GM12878 (cell line): ENCODE measurements at places on chromosomes 4 and X. TPM values are rescaled to one million over a fixed set of nuclear protein-coding genes. Genes with fewer than 3 reads are reported as not detected.
A peak's percentile ranks its signal among the peaks of the same experiment; 100 is the strongest.

Gene GPR82
- 0.13 and 0.28 TPM in 2 replicates for total RNA-seq

Gene GABRG1
- total RNA-seq: not detected in 2 replicates

Gene PPEF2
- not detected in 2 replicates for total RNA-seq

Gene BTK
- 96.3 and 99.5 TPM in 2 replicates for total RNA-seq

Gene CDS1
- total RNA-seq: 0.05 TPM in 1 of 2 replicates, not detected in the other

Gene ENPP6
- total RNA-seq: 0.72 TPM in 1 of 2 replicates, not detected in the other

Gene SPANXD
- not detected in 2 replicates for total RNA-seq

Gene GLRA2
- not detected in 2 replicates for total RNA-seq

Gene XAGE1A
- not detected in 2 replicates for total RNA-seq

Gene ZDHHC15
- total RNA-seq: 0.05 TPM in 1 of 2 replicates, not detected in the other

Gene SPANXN4
- not detected in 2 replicates for total RNA-seq

Gene PPARGC1A
- 0.05 TPM in 1 of 2 replicates, not detected in the other for total RNA-seq

- no peaks in the 10 kb centered on the region for H3K36me3 ChIP-seq
- no peak for DNase-seq
- H3K27me3 ChIP-seq: no peaks in the 10 kb centered on the region
- no peak overlapping the region for H3K4me3 ChIP-seq
- peaks cover 56% of the 10 kb centered on the region for H3K4me1 ChIP-seq
- H3K27ac ChIP-seq: no peak overlapping the region
Observed at GRCh38 chr4:25881193-25881592, 18.4 kb upstream of the SEL1L3 start.

DNA sequence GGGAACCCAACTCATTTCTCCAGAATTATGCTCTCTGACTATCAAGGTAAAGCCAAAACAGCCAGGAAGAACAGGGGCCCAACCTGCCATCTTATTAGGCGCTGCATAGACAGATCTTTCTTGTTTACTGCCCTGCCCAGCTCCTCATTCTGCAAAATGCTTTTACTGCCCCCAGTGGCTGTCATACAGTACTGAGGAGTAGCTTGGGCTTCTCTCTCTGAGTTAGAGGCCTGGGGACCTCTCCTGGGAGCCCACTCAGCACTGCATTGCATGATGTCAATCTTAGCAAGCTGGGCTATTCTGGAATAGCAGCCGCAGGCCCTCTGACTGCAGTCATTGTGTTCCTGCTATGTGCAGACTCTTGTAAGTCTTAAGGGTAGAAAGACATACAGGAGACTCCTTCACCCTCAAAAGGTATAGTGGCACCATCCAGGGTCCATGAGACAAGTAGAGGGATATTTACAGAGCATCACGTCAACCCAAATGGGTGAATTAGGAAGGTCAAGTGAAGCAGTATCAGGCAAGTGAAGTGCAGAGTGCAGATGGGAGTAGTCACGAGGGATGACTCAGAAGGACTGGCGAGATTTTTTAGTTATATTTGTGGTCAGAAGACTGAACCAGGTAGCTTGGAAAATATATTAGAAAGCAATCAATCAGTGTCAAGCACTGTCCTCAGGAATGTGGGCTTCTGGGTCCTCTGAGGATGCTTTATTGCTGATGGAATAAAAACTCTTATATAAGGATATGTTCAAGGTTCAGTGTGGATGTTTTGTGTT lies 294.1 kb upstream of the SFRP2 start:
- H3K27ac ChIP-seq: no peak overlapping the region
- no peaks in the 10 kb centered on the region for H3K27me3 ChIP-seq
- H3K4me3 ChIP-seq: no peak overlapping the region
- no peaks in the 10 kb centered on the region for H3K4me1 ChIP-seq

- no peaks in the 10 kb centered on the region for H3K27me3 ChIP-seq
- H3K27ac ChIP-seq: no peak overlapping the region
- no peaks in the 10 kb centered on the region for H3K36me3 ChIP-seq
- no peak for DNase-seq
- H3K4me1 ChIP-seq: no peaks in the 10 kb centered on the region
Observed at GRCh38 chrX:31523884-31524536, 452.2 kb upstream of the FTHL17 start.

DNA sequence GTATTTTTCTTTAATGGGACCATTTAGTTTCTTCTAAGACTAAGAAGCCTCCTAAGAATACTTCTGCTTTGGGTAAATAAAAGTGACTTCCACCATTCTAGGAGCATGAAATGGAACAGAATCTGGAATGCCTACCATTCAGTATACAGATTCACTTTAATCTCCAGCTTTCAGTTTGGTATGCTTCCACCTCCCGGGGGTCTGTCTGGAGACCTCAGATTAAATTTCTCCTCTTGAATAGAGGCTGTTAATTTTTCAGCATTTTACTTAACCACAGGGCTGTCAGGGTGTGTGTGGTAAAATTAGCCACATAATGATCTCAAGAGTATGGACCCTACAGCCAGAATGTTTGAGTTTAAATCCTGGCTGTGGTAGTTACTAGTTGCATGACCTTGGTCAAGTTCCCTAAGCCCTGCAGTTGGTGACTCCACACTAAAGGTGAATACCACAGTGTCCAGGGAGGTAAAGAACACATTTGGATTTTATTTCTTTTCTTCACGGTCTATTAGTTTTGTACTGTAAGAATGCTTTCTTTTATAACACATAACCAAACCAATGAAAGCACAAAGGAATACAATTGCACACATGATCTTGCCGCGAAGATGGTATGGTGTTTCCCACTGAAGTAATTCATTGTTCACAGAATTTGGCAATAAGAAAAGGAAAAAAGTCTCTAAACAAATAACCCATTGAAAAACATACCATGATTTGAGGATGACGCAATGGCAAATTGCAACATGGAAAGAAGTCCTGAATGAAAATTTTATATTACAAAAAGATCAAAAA lies 37.3 kb upstream of the TRIM2 start:
- H3K36me3 ChIP-seq: no peaks in the 10 kb centered on the region
- no peak overlapping the region for H3K27ac ChIP-seq
- no peak overlapping the region for H3K4me3 ChIP-seq
- DNase-seq: no peak

DNA sequence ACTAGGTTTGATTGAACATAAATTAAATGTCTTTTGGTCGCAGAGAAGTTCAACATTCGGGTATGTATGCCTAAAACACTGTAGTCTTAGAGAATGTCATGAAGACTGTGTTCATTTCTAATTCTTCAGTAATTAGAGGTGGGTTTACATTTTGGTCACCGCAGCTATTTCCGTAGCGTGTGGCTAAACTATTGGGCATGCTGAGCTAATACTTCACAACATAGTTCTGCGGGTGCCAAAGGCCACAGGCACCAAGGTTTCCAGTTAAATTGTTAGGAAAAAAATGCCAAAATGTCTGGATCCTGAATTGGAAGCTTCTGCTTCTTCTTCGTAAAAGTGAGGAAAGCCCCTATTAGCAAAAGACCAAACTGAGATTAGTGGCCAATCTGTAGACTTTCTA lies 25.1 kb downstream of the SMIM31 start:
- H3K27ac ChIP-seq: no peak overlapping the region
- no peak for DNase-seq
- H3K36me3 ChIP-seq: no peaks in the 10 kb centered on the region
- H3K4me1 ChIP-seq: no peaks in the 10 kb centered on the region
- H3K27me3 ChIP-seq: no peaks in the 10 kb centered on the region

- H3K27ac ChIP-seq: no peak overlapping the region
- H3K4me3 ChIP-seq: no peak overlapping the region
- no peak for DNase-seq
- no peaks in the 10 kb centered on the region for H3K4me1 ChIP-seq
- H3K27me3 ChIP-seq: no peaks in the 10 kb centered on the region
Observed at GRCh38 chr4:188606635-188607034, 467.4 kb downstream of the TRIML1 start.

DNA sequence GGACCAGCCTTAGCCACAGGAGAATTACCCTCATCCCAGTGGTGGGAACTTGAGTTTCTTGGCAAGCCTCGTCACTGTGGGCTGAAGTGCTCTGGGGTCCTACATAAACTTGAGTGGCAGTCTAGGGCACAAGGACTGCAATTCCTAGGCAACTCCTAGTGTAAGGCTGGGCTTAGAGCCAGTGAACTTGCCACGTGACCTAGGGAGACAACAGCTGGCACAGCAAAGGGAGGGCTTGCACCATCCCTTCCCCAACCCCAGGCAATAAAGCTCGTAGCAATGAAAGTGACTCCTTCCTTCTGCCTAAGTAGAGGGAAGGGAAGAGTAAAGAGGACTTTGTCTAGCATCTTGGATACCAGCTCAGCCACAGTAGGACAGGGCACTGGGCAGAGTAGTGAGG lies 81.8 kb downstream of the TEX11 start:
- H3K27me3 ChIP-seq: no peaks in the 10 kb centered on the region
- no peaks in the 10 kb centered on the region for H3K4me1 ChIP-seq

DNA sequence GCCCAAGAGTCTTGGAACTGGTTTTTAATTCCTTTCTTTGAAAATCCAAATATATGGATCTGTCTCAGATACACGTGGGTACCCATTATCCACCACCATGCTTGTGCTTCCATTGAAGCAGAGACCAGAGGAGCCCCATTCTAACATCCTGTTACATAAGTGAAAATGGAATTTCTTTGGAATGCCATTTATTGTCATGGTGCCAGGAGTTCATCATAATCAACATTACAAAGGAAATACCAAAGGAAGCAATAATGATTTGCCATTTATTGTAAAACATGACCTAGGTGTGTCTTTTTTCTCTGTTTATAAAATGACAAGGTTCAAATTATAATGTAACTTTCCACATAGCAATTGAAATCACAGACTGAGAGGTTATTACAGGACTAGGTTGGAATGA lies 61.7 kb downstream of the PALLD start:
- no peaks in the 10 kb centered on the region for H3K27me3 ChIP-seq
- H3K4me1 ChIP-seq: no peaks in the 10 kb centered on the region
- H3K36me3 ChIP-seq: no peaks in the 10 kb centered on the region
- no peak overlapping the region for H3K27ac ChIP-seq
- DNase-seq: no peak
- no peak overlapping the region for H3K4me3 ChIP-seq

- H3K4me3 ChIP-seq: peak within 1 kb of the TSS; percentile 41; the same call in 1 of the 2 replicates
- no peak for DNase-seq
- no peaks in the 10 kb centered on the region for H3K36me3 ChIP-seq
- H3K27ac ChIP-seq: no peak within 1 kb of the TSS
Observed at GRCh38 chrX:118726887-118727685, at the start of gene IL13RA1. Gene IL13RA1 (plus strand): TSS chrX:118727606. CDS start chrX:118727639, 33 bp downstream.

DNA sequence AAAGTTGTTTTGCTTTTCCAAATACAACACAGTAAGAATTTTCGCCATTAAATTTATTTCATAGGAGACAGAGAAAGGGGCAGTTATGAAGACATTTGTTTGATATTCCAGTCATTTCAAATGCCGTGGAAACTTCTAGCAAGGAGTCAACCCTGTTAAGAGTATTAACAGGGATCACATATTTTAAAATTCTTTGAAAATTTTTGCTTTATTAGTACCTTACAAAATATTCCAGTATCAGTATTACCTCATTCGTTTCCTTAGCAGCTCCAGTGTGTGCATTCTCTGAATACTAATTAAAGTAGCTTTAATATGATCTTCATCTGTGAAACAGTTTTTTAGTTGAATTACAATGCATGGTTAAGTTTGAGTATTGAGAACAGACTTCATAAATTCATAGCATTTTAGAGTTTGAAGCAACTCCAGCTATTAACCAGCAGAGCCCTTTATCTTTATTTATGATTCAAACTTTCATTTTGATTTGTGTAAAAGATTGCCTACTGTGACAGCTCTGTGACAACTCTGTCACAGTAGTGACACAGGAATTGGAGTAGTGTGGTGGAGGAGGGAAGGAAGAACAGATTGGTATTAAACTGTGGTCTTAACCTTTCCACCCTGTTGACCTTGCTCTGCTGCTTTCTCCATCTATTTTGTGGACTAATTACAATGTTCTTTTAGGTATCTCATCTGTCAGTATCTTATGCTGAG lies 86.3 kb downstream of the PDLIM5 start:
- peaks cover 15% of the 10 kb centered on the region for H3K4me1 ChIP-seq
- H3K4me3 ChIP-seq: no peak overlapping the region
- no peak overlapping the region for H3K27ac ChIP-seq
- H3K27me3 ChIP-seq: no peaks in the 10 kb centered on the region
- DNase-seq: no peak
- no peaks in the 10 kb centered on the region for H3K36me3 ChIP-seq

DNA sequence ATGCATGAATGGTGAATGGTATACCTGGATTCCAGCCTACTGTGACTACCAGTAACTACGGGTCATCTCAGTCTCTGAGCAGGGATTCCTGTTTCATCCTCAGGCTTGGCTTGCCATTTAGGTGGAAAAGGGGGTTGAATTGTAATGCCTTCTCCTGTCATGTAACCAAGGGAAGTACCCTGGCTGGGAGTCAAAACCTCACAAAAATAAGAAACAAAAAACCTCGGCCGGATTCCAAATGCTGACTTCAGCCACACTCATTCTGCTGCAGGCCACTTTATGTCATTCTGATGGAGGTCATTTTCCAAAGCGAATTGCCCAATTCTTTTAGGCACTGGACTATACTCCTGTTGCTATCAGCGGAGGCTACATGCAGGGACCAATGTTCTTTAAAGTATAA lies 324.7 kb downstream of the LDB2 start:
- H3K27me3 ChIP-seq: no peaks in the 10 kb centered on the region
- H3K27ac ChIP-seq: no peak overlapping the region
- H3K36me3 ChIP-seq: no peaks in the 10 kb centered on the region

GRCh38 chrX:93985344-93986307 lies 311.6 kb downstream of the FAM133A start:
- H3K36me3 ChIP-seq: no peaks in the 10 kb centered on the region
- no peaks in the 10 kb centered on the region for H3K4me1 ChIP-seq
- DNase-seq: no peak

DNA sequence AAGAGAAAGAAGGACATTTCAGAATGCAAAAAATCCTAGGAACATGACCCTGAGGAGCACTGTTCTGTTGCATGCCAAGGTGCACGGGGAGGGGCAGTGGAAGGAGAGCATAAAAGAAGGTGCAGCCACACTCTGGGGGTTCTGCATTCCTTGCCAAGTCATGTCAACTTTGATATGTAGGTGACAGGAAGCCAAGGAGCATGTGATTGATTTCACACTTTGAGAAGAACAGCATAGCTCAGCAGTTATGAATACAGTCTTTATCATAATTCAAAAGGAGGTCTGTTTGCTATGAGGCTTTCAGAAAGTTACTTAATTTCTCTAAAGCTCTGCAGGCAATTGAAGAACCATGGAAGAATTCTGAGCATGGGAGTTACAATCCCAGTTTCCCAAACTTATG lies 50.6 kb downstream of the SCFD2 start:
- no peak overlapping the region for H3K4me3 ChIP-seq
- no peaks in the 10 kb centered on the region; the same call in 1 of the 2 replicates for H3K4me1 ChIP-seq
- H3K36me3 ChIP-seq: peaks cover 7% of the 10 kb centered on the region
- DNase-seq: no peak
- no peak overlapping the region for H3K27ac ChIP-seq

- H3K27me3 ChIP-seq: no peaks in the 10 kb centered on the region
- no peak for DNase-seq
- H3K27ac ChIP-seq: no peak overlapping the region
Observed at GRCh38 chr4:120445186-120445585, 378.5 kb upstream of the MAD2L1 start.
